ENCODE measurements at places on chromosomes 2 and 18.
A peak's percentile ranks its signal among the peaks of the same experiment; 100 is the strongest.

- DNase-seq = peak; percentile 68
Measured at GRCh38 chr2:152189622-152190495, 14.3 kb upstream of the STAM2 start.

GRCh38 chr2:241030333-241030680, 31.9 kb downstream of the SNED1 start:
- DNase-seq = no peak

GRCh38 chr2:160331258-160332025, 131.4 kb upstream of the ITGB6 start:
- no peak for DNase-seq

- no peak for DNase-seq
Measured at GRCh38 chr2:17115042-17115441, 403.2 kb downstream of the RAD51AP2 start.

DNA sequence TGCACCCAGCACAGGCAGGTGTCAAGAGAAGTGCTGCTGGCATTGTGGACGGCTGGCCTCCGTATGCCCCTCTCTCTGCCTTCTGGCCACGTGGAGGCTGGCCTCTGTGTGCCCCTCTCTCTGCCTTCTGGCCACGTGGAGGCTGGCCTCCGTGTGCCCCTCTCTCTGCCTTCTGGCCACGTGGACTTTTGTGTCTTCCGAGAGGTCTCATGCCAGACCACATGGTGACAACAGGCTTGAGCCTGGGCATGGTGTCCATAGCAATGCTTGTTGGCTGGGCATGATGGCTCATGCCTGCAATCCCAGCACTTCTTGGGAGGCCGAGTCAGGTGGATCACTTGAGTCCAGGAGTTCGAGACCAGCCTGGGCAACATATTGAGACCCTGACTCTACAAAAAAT, 19.3 kb upstream of the SERPINB13 start:
- DNase-seq = no peak

- DNase-seq = no peak
Measured at GRCh38 chr2:146189541-146189940, 1655.3 kb upstream of the ACVR2A start.

DNA sequence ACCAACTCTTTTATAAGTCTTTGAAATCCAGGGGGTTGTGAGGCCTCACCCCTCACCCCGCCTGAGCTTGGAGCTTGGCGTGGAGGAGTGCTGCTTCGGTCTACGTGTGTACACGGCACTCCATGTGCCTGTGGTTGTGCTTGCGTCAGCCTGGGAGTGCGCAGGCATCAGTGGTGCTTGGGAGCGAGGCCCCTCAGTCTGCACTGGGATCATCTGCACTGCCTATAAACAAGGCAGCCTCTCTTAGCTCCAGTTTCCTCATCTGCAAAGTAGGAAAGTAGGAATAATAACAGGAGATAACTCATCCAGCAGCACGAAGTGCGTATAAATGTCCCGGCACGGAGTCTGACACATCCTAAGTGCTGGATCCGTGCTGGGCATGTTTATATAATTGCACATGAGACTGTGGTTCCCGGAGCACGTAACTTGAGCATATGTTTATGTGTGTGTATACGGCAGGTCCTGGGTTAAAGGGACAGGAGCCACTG, 1.2 kb downstream of the GYPC start:
- peak; percentile 74 for DNase-seq

DNA sequence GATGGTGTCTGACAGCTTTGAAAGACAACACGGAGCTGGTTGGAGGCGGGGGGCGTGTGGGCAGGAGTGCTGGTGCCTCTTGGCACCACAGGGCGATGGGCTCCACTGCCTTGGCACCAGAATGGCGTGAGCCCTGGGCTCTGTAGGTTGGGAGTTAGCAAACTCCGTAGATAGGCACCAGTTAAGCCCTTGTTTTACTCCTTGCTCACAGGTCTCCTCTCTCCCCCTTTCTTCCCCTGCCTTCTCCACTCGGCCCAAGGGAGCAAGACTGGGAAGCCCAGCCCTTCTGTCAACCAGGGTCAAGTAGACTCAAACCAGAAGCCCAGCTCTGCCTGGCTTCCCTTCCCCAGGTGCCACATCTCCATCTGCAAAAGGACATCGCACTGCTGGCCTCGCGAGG, 281.7 kb upstream of the ID2 start:
- no peak for DNase-seq

GRCh38 chr2:25222477-25223121, 54.2 kb upstream of the POMC start:
- no peak for DNase-seq

DNA sequence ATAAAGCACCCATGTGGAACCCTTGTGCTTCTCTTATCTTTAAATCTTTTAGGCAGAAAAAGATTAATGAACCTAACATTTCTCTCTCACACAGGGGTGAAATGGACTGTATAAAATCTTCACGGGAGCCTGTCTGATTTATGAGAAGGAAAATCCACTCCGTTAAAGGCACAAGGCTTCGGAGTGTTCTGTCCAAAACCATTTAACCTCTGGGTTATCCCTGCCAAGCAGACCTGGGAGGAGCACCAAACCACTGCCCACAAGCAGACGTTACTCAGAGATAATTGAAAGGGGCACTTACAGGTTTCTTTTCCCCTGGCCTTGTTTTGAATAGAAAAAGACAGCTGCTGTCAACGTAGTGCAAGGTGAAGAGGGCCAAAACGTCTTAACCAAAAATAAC, 184.4 kb upstream of the DOK6 start:
- no peak for DNase-seq

- no peak for DNase-seq
Measured at GRCh38 chr2:50478362-50478761, 553.6 kb downstream of the NRXN1 start.

GRCh38 chr18:64539847-64540246, 391.0 kb upstream of the LINC00305 start:
- DNase-seq = no peak

Data from fibroblast of the conjunctiva (primary cell).